ENCODE measurements at places on chromosomes 2 and 18.
A peak's percentile ranks its signal among the peaks of the same experiment; 100 is the strongest.

DNA sequence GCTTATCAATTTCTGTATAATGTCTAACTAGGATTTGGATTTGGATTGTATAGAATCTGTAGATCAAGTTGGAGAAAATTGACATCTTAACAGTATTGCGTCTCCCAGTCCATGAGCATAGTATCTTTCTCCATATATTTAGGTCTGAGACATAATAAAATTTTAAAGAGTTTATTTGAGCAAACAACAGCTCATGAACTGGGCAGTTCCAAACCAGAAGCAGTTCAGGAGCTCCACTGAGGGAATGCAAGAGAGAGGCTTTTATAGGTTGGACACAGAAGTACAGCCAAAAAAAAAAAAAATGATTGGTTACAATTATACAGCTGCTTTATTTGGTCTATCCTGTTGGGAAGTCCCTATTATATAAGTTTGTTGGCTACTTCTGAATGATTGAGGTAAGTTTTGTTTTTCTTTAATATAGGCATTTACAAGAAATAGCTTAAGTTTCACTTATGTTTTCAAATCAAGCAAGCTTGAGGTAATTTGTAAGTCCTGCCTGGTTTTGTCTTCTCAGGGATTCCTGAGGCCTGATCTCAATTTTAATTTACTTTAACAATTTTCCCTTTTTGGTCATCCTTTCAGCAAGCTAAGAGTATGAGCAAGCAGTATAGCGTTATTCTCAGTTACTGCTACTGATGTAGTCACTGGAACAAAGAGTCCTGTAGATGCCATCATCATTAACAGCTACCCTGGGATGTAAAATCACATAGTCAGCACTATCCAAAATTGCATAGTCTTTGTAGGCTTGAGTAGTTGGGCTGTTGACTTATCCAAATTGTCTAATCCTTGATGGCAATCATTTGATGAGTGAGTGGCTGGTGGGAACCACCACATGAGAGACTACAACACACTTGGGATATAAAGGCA lies 27.5 kb upstream of the RUFY4 start:
- DNase-seq: no peak

- no peak for DNase-seq
These were observed 38.6 kb upstream of the GPC1 start for GRCh38 chr2:240396623-240397541.

GRCh38 chr2:46257476-46257875 lies 39.7 kb upstream of the EPAS1 start:
- peak; percentile 99 for DNase-seq

- no peak for DNase-seq
These were observed 90.1 kb upstream of the NEDD4L start for GRCh38 chr18:57953883-57954282.

GRCh38 chr2:237806334-237806733 lies 7.8 kb downstream of the RBM44 start:
- DNase-seq: no peak

- no peak for DNase-seq
These were observed 43.6 kb downstream of the ODC1 start for GRCh38 chr2:10404324-10405143.

DNA sequence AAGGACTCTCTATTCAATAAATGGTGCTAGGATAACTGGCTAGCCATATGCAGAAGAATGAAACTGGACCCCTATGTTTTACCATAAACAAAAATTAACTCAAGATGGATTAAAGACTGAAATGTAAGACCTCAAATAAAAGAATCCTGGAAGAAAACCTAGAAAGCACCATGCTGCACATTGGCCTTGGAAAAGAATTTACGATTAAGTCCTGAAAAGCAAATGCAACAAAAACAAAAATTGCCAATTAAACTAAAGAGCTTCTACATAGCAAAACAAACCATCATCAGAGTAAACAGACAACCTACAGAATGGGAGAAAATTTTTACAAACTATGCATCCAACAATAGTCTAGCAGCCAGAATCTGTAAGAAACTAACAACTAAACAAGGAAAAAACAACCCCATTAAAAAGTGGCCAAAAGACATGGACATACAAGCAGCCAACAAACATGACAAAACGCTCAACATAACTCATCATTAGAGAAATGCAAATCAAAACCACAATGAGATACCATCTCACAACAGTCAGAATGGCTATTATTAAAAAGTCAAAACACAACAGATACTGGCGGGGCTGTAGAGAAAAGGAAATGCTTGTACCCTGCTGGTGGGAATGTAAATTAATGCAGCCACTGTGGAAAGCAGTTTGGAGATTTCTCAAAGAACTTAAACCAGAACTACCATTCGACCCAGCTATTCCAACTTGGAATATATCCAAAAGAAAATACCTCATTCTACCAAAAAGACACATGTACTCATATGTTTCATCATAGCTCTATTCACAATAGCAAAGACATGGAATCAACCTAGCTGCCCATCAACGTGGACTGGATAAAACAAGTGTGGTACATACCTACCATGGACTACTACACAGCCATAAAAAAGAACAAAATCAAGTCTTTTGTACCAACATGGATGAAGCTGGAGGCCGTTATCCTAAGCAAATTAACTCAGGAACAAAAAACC lies 30.6 kb downstream of the SEPTIN10 start:
- DNase-seq: no peak

GRCh38 chr2:25707927-25708590 lies 34.7 kb upstream of the DTNB start:
- DNase-seq: no peak

DNA sequence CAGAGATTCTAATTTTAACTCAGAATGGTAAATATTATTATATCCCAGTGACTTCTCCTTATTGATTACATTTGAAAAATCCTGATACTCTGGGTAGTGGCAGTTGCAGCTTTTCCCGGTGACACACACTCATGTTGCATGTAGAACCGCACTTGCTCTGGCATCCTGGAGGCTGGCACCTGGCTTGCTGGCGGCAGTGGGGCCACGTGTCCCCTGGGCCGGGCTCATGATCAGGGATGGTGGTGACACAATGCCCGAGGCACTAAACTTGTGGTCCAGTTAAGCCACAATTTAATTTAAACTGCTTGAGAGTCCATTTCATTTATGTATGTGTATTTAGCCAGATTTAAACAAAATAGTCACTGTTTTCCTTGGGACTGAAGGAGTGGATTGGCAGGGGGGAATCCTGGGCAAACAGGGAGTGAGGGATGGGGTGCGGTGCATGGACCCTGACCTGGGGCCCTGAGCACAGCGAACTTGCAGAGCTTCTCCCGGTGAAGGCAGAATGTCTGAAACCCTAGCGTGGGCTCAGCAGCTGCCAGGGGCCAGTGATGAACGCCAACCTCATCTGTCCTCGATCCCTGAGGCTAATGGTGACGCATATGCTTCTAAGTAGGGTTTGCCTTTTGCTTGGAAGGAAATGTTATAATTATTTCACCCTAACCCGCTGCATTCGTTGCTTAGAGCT lies 50.0 kb downstream of the KCNG2 start:
- no peak for DNase-seq

GRCh38 chr2:235537186-235537585 lies 43.3 kb downstream of the AGAP1 start:
- no peak for DNase-seq

DNA sequence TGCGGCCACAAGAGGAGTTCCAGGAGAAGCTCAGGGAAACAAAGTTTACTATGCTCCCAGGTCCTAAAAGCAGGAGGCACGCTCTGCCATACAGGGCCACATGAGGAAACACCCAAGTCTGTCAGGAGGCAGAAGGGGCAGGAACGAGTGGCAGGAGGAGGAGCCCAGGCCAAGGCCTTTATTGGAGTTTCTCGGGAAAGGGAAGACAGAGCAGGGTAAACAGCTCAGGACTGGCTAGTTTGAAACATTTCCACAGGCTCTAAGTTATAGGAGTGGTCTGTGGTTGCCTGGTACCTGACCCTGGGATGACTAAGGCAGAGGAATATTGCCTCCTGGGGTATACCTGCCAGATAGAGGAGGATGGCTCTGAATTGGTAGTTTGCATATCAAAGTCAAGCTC lies 3.7 kb upstream of the ZNF638 start:
- no peak for DNase-seq

DNA sequence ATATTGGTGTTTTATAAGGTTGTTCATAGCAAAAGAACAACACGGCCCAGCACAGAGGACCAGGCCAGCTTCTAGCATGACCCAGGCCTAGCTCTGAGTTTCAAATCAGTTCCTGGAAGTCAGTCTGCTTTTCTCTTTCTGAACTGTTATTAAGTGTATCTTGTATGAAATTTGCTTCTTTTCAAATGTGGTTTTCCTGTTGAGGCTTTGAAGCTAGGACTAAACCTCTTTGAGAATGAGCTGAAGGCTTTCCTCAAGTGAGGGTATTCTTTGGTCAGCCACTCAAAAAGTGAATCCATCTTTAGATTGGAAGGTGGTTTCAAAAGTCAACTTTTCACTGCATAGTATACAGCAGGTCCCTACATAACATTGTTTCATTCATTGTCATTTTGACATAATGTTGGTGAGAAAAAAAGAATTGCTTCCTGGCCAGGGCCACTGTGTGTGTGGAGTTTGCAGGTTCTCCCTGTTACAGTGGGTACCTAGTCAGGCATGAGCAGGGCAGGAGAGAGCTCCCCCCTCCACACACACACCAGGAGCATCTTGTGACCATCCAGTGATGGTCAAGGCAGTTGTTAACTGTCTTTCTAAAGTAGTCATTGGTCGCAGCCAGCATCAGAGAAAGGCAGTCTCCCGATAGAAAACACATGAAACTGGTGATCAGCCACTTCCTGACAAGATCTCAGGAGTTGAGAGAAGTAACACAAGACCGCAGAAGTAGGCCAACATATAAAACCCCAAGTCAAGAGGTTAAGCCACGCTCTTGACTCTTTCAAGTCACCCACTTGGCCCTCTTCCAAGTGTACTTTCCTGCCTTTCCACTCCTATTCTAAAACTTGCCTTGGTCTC lies 6.7 kb upstream of the ACAA2 start:
- no peak for DNase-seq

DNA sequence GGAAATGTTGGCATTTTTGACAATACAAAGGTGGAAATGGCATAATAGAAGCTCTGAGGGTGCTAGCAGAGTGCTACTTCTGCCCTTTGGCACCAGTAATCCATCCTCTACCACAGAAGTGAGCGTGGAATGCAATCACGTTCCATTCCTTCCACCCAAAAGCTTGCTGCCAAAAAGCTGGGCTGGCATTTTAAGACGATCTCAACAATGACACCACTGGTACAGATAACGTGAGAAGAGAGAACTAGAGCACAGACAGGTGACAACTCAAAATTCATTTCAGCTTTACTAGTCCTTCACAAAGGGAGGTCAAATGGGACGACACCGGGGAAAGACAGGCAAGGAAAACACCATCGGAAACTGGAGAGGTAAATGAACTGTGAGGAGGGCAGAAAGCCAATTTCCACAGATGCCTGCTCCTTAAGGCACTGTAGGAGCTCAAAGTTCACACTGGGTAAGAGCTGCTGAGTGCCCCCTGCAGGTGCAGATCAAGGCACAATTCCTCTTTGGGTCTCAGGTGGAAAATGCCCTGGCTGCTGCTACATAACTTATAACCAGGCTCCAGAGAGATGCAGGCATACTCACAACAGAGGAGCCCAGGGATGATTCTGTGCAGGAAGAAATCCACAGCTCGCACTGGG lies 50.7 kb upstream of the RNU4ATAC start:
- DNase-seq: no peak

- DNase-seq: no peak
These were observed 239.9 kb downstream of the MTX2 start for GRCh38 chr2:176508984-176509740.
